ENCODE measurements at places on chromosomes 2 and 18.

DNA sequence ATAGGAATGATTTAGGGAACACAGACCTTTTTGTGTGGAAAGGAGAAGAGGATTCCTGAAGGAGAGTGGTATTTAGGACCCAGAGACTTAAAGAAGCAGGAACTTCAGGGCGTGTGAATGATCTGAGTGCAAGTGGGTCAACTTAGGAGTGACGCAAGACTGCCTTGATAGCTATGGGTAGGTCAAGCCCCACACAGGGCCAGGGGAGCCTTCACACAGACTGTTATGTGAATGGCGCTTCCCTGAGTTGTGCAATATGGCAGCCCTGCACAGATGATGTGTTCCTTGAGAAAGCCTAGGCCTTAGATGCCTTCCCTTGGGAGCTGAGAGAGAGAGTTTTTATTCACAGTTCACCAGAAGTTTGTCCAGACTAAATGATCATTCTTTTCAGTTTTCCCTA is 47.1 kb upstream of the IGFBP5 start:
- DNase-seq = no peak

DNA sequence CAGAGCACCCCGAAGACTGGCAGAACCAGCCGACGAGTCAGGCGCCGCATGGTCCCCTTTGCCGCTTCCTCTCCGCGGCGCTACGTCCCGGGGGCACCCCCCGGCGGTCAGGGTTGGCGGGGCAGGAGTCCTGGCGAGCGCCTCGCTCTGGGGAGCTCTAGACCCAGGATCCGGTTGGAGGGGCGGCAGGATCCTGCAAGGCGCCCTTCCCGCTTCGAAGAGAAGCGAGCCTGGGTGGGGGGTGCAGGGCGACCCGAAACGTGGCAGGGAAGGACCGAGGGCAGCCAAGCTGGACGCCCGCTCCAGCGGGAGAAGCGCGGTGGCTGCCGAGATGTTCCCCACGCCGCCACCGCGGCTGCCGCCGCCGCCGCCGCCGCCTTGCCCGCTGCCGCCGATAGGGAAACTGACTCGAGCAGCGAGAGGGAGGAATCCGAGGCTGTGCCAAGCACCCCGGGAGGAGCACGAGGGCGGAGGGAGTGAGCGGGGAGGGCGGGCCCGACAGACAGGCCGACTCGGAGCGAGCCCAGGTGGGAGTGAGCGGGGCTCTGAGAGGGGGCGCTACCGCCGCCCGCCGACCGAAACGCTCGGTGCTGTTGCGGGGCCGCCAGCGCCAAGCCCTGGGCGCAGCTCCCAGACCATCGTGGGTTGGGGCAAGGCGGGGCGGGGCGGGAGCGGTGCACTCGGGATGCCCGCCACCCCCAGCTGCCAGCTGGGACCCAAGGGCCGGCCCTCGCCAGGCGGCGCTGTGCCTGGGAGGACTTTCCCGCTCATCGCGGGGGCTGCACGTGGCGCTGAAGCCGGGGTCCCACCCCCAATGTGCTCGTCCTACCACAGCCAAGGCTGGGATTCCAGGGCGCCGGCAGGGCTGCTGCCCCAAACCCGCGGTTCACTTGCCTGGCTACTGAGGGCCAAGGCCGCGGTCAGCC is at the start of gene GALNT14:
Gene GALNT14, minus strand, starts transcription at position 404 of the 926 bp plus-strand sequence. Its CDS starts 354 bp downstream, at position 50.
- DNase-seq = no peak

GRCh38 chr2:134594399-134594798 is 124.4 kb downstream of the TMEM163 start:
- no peak for DNase-seq

DNA sequence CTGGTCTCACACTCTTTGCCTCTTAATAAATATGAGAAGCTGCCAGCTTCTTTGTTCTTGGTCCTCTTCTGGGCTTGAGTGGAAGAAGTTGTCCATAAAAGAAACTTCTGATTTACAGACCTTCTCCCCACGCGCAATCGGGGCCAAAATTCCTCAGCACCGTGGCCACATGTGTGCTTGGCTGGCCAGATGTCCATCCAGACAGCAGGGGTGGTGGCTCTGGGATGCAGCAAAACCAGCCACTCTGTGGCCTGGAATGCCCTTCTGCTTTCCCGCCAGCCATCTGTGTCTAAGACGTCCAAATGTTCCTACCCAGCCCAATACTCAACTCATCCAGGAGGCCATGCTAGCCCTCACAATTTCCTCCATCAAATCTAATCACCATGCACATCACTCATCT is 250.8 kb downstream of the EN1 start:
- DNase-seq = no peak

GRCh38 chr18:984004-984403 is 79.3 kb downstream of the ADCYAP1 start:
- no peak for DNase-seq

- no peak for DNase-seq
These were observed 690.8 kb upstream of the CELF4 start for GRCh38 chr18:38256366-38256765.

- no peak for DNase-seq
These were observed 80.6 kb upstream of the CCDC195 start for GRCh38 chr2:224796695-224797305.

DNA sequence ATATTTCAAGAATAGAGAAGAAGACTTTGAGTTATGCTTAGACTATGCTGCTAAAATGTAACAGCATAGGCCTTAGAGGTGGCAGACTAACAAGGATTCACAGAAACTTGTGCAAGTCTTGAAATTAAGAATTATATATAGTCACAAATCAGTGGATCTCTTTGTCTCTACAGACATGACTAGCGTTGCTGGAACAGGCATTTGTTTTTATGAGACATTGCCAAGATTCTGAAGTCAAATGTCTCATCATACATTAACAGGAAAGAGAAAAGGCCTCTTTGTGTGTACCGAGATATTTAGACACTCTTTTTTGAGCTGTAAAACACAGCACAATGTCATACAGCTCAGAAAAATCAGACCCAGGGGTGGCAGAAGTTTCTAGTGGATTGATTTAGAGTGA is 207.1 kb downstream of the TMX3 start:
- DNase-seq = no peak

GRCh38 chr18:74558096-74558495 is 23.8 kb downstream of the CNDP1 start:
- DNase-seq = no peak

DNA sequence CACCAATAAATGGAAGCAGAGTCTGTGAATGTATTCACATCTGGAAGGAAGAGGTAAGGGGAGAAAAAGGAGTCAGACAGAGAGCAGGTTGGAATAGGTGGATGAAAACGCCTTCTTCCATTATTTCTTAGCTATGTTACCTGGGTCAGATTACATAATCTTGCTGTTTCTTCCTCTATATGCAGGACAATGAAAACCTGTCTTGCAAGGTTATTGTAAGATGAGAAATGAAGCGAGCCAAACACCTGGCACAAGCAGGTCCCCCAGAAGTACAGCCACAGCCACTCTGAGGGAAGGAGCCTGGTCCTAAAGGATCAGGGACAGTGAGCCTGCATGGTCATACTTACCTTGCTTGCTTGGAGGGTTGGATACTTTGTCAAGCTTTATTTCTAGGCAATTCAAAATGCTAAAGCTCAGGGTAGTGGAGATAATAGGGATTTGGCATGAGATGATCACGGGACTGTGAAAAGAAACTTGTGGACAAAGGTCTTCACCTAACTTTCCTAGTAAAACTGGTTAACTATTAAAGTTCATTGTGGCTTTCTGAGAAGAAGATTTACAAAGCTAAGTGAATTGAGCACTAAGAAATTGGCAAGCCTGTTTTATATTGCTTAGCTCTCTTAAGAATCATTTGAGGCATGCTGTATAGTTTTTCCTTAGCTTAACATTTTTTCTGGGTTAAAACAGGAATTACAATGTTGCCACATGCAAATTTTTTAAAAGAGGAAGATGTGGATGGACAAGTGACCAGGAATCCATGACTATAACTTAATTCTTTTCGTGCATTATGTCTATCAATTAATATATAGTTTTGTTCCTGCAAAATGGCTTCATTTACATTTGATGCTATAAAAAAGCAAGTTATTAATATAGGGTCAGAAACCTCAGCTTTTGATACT is 15.7 kb upstream of the PLA2R1 start:
- no peak for DNase-seq

- DNase-seq = no peak
These were observed 35.1 kb downstream of the MYO7B start for GRCh38 chr2:127570282-127571250.

- no peak for DNase-seq
These were observed 20.9 kb downstream of the RMC1 start for GRCh38 chr18:23524213-23524707.

GRCh38 chr2:147051814-147052213 is 793.0 kb upstream of the ACVR2A start:
- no peak for DNase-seq

- no peak for DNase-seq
These were observed 18.3 kb downstream of the CLHC1 start for GRCh38 chr2:55213822-55214221.

DNA sequence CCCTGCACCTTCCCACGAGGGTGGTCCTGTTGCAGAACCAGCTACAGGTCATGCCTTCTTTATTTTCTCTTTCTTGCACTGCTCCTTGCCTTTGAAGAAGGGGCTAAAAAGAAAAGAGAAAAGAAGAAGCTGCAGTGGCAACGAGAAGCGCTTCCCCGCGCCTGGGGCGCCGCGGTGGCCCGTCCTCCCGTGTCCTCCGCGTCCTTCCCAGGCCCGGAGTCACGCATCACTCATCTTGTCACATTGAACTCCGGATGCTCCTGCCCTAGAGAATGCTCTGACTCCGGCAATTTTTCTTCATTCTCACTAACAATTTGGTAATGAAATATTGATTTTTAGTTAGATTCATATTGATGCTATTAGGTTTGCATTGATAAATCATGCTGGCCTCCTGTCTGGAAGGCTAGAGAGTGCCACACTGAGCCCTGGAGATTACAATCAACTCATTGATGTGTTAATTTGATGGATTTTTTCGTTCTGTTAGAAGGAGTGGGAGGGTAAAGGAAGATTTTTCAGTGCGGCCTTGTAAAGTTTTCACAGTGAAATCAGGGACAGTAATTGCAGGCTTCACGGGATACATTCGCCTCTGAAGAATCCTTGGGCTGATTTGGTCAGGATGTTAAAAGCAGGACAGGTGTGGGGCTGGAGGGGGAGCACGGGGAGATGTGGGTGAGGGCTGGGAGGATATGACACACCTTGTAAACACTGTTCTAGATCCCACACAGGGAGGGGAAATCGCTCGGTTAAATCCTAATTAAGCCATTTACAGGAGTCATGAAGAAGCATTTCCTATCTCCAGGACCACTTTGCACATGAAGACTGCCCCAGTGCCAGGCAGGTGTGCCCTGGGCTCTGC is 349.3 kb downstream of the ZNF516 start:
- no peak for DNase-seq

- no peak for DNase-seq
These were observed 33.2 kb upstream of the MTIF2 start for GRCh38 chr2:55302241-55302640.

DNA sequence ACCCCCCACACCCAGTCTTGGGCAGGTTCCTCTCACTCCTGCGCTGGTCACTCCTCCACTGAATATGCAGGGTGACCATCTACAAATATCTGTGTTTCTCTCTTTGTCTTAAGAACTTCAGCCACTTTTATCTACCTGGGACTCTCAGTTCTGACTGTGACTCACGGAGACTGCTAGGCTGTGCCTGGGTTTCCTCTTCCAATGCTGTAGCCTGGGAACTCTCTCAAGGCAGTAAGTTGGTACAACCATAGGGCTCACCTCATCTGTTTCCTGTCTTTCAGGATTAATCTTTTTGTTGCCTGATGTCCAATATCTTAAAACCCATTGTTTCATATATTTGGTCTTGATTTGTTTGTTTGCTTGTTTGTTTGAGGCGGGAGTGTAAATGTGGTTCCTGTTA is 47.2 kb upstream of the ZNF396 start:
- DNase-seq = no peak

- DNase-seq = no peak
These were observed 131.1 kb downstream of the DSEL start for GRCh38 chr18:67385455-67385854.

DNA sequence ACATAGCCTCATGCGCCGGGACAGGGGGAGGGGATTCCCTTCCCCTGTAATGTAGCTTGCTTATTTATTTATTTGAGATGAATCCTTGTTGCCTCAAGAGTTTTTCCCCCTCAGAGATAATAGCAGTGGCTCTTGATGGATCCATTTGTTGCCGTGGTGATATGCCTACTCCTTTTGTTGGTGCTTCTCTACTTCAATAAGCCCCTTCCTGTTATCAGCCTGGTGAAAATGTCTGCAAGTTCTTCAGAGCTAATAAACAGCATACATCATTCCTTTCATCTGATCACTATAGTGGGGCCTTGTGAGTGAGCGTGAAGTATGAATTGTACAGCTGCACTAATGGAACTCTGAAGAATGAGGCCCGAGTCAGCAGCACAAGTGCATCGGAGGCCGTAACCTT is 19.4 kb downstream of the FZD5 start:
- no peak for DNase-seq

DNA sequence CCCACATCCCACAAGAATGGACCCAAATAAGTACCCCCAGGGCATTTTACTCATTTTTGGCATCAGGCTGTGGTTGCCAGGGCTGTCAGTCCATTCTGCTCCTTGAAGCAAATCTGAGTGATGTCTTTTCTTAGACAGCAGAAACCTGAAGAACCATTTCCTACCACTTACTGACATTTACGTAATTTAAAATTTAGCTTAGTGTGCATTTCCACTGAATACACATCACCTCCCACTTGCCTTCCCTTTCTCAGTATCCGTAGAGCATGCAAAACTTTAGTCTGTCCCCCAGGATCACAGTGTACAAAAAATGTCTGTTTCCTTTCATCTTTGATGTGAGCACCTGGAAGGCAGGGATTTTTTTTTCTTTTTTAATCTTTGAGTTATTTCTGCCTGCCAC is 130.3 kb downstream of the XIRP2 start:
- no peak for DNase-seq

GRCh38 chr2:156017341-156017885 is 315.1 kb downstream of the NR4A2 start:
- DNase-seq = no peak

GRCh38 chr2:83747141-83747540 is 711.9 kb downstream of the SUCLG1 start:
- no peak for DNase-seq

GRCh38 chr2:26685989-26686839 is 6.3 kb upstream of the KCNK3 start:
- no peak for DNase-seq

GRCh38 chr18:59219672-59220163 is at the start of gene GRP:
Gene GRP, plus strand, starts transcription at chr18:59220158. Its CDS starts 108 bp downstream, at chr18:59220266.
- no peak for DNase-seq

DNA sequence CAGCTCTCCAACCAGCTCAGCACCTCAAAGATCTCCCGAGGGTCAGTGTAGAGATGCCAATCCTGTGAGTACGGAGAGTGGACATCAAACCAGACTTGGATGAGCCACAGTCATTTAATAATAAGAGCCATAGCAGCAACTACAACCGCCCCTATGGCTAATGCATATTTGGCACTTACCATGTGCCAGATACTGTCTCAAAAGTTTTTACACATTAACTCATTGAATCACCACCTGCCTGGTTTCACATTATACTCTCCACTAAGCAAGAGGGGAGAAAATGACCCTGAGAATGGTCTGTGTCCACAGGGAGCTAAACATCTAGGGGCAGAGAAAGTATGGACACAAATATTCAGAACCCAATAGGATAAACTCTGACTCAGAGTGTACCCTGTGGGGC is 2.6 kb downstream of the CNPPD1 start:
- DNase-seq = no peak
